Activated naive CD4-positive, alpha-beta T cell treated with Interleukin-2 at 50 U/mL for 16 hours (primary cell): ENCODE measurements at places on chromosomes 2 and 18.

- DNase-seq = no peak
These were observed 18.1 kb downstream of the CCNT2 start for GRCh38 chr2:134936691-134937090.

DNA sequence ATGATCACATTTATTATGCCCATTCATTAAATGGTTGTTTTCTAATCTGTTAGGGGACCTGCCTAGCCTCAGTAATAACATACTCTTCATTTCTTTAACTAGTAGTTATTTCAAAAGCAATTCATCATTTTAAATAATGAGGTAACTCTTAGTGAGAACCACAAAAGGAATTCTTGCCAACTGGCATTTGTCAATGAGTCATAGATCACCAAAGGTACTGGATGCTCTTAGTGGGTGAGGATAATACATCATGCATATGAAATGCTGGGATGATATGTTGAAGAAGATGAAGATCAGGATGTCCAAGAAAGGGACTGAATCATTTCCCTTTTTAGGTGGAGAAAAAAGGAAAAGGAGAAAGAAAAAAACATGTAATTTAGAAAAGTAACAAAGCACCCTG, 826.2 kb upstream of the DDX18 start:
- DNase-seq = no peak

- peak; percentile 21 for DNase-seq
These were observed 28.3 kb downstream of the ANXA4 start for GRCh38 chr2:69770193-69770702.

DNA sequence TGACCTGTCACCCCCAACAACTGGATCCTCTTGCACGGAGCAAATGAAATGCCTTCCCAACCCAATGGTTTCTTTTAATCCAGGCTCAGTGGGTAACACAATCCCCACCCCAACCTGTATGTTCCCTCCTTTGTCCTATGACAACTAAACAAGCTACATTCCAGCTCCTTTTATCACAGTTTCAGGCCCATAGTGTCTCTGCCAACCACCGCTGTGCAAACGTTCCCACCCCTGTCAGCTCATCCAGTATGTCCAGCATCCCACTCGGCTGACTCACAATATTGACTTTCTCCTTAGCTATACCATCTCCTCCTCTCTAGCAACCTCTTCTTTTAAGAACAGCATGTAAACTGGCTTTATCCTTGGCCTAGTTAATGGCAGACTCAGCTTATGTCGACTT, 117.9 kb upstream of the PPP1CB start:
- DNase-seq = no peak

DNA sequence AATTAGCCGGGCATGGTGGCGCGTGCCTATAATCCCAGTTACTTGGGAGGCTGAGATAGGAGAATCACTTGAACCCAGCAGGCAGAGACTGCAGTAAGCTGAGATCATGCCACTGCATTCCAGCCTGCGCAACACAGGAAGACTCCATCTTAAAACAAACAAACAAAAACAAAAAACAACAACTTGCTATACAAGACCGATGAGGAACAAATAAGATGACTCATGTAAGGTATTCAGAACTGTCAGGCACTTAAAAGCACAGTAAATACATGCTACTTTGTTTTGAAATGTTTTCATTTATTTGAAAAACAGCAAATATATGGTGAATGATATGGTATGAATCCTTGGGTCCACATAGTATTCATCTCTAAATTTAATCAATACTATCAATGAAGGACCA, 66.7 kb downstream of the TRIP12 start:
- no peak for DNase-seq

GRCh38 chr2:211737282-211737681, 801.3 kb downstream of the ERBB4 start:
- DNase-seq = no peak

DNA sequence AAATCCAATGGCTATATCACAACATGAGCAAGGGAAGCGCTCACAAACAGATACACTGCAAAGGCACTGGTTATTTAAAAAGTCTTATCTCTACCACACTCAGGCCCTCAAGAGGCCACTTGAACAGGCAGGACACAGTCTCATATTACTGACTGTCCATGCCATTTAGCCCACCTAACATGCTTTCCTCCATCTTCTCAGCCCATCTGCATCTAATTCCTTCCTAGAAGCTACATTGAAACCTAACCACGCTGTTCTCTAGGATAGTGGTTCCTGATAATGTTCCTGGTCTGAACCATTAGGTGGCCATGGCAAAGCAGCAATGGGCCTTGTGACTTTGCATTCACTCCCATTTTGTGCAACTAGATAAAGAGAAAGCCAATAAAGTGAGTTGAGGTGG, 22.5 kb upstream of the NEB start:
- DNase-seq = no peak

- DNase-seq = no peak
These were observed 5.6 kb upstream of the WDR7 start for GRCh38 chr18:56645415-56646016.

GRCh38 chr2:28400419-28400818, 7.8 kb downstream of the FOSL2 start:
- DNase-seq = no peak

GRCh38 chr2:99824758-99825157, 317.6 kb downstream of the AFF3 start:
- DNase-seq = no peak

DNA sequence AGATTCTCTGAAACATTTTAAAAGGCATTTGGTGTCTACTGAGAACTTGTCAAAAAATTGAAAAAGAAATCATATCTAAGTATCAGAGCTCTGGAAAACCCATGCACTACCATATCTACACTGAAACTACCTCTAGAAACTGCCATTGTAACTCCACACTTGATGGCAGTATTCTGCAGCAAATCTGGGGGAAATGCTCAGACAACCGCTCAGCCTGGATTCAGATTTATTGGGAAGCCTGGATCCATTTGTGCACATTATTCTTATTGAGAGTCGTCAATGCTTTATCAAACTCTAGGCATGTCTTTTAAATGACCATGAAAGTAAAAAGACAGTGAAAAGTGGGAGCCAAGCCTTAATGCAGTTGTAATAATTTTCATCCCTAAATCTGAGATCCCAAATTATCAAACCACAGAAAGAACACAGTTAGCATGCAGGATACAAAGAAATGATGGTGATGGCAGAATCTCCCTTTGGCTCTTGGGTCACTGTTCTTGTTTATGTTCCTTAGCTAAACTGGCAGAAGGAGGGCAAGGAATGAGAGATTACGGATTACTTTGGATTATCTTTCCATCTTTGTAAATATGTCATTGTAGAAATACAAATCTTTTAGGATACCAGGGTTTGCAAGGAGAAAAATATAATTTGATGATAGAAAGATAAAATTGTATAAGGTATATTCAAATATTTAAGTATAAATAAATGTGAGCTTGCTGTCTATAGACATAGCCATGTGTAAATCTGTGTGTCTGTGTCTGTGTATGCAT, 512.1 kb upstream of the SYT4 start:
- no peak for DNase-seq

DNA sequence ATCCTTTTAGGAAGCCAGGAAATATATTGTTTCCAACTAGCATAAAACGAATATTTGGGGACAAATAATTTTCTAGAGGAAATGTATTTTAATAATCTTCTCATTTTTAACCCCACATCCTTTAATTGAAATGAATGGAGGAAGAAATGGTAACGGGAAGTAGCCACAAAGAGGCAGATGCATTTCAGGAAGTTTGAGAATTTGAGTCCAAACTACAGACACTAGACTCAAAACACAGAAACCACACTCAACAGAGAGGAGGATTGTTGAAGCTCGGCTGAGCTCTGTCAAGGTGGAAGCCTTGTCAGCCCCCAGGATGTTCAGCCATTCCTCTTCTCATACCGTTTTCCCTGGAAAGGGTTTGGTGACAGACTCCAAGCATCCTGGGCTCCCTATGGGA, 288.5 kb downstream of the NAPG start:
- no peak for DNase-seq

GRCh38 chr18:76913583-76913982, 91.2 kb downstream of the ZNF236 start:
- DNase-seq = no peak

GRCh38 chr2:154623819-154624218, 74.7 kb upstream of the KCNJ3 start:
- no peak for DNase-seq

DNA sequence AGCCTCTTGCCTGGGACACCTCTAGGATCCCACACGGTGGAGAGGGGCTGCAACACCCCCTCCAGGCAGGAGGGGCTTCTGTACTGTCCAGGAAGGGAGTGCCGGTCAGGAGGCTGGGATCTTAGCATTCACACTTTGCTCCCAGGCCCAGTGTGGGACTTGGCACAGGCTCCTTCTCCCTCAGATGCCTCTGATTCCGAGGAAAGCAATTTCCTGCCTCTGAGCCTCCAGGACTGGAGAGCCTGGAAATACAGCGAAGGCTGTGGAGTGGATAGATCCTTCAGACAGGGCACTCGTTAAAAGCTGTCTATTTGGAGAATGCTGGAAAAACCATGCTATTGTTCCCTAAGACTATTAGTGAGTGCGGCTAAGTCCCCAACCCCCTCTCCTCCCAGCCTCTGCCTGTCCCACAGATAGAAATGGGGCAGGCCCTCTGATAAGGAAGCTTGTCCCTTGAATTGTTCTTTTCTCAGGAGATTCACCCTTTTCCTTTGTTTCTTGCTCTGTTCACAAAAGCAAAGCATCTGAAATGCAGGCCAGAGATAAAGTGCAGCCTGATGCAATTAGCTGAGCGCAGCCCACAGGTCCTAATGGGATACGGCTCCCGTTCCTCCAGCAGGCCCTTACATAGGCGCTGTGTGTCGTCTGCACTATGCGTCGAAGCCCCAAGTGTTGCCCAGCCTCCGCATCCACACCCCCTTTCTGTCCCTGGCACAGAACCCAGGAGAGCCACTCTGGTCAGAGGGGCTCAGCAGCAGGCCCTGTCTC, 252.2 kb downstream of the KLHL29 start:
- no peak for DNase-seq

DNA sequence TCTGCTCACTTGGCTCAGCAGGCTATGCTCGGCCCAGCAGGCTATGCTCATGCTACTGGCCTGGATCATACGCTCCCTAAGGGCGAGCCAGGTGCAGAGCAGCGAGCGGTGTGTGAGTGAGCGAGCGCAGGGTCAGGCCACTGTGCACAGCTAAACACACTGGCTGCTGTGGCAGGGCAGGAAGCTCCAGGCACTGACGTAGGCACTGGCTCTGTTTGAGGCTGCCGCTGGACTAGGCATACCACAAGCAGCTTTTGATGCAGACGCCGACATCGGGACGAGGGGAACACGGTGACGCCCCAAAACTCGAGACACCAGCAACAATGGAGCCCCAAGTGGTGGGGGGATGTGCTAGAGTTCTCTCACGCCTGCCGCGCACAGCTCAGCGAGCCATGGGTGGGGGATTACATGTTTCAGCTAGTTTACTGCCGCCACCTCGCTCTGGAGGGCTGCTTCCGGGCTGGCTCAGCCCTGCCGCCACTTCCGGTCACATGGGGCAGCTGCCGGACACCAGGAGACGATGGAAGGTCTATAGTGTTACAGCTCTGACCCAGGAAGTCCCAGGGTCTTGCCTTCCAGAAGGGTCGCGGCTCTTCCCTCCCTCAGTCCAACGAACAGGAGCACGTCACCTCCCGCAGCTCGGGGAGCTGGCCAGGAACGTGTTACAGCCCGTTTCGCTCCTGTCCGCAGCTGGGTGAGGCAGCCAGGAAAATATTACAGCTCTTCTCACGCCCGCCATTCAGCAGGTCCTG, 1176.9 kb upstream of the LRRTM1 start:
- DNase-seq = no peak
